Stimulated activated CD8-positive, alpha-beta memory T cell treated with anti-CD3 and anti-CD28 coated beads, Interleukin-2, amount 100 ng/mL, for 1 hour (primary cell): ENCODE measurements at places on chromosomes 7 and 10.

GRCh38 chr10:45809837-45810236 is 37.5 kb downstream of the AGAP4 start:
- DNase-seq, result no peak

DNA sequence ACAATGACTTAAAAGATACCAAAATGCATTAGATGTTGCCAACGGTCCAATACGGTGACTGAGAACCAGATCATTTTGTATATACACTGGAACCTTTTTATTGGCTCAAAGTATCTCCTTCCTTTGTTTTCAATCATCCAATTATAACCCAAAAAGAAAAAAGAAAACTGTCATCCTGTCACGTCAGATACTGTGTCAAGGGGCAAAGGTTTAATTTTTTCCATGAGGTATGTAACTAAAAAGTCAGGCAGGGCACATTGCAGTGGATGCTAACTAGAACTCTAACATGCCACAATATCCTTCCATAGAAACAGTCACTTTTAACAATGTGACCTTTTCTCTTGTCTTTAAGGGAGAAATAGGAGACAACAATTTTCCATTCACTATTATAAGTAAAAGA is 267.6 kb upstream of the NEBL start:
- no peak for DNase-seq

DNA sequence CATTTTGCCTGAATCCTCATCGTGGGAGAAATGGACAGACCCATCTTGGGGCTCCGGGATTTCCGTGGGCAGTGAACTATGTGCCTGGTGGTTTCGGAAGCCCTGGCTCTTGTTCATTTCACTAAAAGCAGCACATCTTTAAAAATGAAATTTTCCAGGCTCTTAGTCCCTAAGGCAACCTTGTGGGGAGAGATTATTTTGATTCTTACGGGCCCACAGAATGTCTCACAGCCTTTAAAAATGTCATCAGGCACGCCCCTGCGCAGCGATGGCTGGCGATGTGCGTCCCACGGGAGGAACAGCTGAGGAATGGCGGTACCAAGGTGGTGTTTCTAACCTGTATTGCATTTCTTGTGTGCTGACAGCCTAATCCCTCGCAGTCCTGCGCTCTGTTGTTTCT is 189.7 kb downstream of the CCDC3 start:
- no peak for DNase-seq

- no peak for DNase-seq
Measured at GRCh38 chr7:1620835-1621234, 49.2 kb upstream of the ELFN1 start.

DNA sequence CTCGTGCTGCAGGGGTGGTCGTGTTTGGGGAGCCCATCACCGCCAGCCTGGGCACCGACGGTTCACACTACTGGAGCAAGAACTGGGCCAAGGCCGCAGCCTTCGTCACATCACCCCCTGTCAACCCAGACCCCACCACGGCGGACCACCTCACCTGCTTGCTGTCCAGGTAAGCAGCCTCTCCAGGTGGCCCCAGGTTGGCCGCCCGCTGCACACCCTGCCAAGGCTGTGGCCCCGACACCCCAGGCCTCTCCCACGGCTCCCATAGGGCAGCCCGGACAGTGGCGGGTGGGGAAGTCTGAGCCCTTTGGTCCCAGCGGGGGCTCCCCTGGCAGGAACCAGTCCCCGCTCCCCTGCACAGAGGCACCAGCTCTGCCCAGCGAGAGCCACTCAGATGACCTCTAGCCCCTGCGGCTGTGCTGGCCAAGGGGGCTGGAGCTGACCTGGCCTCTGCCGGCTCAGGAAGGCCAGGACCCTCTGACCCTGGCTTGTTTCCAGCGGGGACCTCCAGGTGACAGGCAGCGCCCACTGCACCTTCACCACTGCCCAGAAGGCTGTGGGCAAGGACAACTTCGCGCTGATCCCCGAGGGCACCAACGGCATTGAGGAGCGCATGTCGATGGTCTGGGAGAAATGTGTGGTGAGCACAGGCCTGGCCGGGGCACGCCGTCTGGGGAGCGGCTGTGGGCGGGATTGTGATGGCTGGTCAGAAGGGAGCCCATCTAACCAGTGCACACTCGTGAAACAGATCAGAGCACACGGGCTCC is 13.8 kb downstream of the DPYSL4 start:
- no peak for DNase-seq

GRCh38 chr7:47830015-47830414 is 118.3 kb downstream of the PKD1L1 start:
- no peak for DNase-seq

DNA sequence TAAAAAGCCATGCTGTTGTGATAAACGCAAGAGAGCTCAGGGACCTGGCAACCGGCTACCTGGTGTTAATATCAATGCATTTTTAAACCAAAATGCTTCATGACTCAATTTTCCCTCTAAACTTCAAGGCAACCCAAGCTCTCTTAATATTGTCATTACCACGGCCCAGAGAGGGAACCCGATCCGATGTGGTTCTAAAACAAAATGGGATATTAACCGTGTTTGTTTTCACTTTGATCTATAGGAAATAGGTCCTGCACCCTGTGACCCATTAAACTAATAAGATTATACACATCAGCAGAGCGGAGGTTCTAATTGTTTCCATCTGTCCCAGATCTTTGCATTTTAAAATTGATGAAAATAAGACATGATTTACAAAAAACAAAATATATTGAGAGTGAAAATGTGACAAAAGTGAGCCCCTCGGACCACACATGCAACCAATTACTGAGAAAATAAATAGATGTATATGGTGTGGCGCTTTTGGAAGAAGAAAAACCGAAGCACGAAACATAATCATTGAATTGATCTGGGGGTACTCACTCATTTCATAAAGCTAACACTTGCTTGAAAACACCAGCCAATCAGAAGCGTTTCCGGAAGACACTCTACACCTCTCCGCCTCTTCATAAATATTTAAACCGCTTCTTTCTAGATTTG is 290.3 kb upstream of the NFE2L3 start:
- no peak for DNase-seq

DNA sequence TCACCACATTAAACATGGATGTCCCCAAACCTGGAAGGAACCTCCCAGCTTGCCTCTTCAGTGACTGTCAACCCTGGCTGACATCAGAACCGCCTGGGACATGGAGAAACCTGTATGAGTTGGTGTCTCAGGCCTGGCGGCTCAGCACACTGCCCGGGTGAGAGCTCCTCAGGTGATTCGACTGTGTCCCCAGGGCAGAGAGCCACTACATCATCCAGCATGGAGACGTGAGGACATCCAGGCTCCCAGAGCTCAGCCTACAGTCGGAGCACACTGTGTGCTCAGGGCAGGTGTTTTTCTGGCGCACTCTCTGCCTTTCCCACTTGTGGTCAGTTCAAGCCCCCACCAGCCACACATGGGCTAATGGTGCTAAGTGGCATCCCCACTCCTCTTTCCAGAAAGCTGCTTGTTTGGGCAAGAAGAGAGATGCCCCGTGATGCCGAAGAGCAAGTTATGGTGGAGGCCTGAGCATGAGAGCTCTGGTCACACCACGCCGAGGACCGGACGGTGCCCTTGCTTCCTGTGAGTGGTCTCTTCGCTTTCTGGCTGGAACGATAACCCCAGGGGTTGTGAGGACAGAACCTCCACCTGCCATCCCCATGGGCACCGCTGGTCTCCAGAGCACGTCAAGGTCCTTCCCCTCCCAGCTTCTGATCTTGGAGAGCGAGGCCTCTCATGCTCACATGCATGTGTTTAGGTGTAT is 38.5 kb downstream of the AMZ1 start:
- DNase-seq, result no peak

DNA sequence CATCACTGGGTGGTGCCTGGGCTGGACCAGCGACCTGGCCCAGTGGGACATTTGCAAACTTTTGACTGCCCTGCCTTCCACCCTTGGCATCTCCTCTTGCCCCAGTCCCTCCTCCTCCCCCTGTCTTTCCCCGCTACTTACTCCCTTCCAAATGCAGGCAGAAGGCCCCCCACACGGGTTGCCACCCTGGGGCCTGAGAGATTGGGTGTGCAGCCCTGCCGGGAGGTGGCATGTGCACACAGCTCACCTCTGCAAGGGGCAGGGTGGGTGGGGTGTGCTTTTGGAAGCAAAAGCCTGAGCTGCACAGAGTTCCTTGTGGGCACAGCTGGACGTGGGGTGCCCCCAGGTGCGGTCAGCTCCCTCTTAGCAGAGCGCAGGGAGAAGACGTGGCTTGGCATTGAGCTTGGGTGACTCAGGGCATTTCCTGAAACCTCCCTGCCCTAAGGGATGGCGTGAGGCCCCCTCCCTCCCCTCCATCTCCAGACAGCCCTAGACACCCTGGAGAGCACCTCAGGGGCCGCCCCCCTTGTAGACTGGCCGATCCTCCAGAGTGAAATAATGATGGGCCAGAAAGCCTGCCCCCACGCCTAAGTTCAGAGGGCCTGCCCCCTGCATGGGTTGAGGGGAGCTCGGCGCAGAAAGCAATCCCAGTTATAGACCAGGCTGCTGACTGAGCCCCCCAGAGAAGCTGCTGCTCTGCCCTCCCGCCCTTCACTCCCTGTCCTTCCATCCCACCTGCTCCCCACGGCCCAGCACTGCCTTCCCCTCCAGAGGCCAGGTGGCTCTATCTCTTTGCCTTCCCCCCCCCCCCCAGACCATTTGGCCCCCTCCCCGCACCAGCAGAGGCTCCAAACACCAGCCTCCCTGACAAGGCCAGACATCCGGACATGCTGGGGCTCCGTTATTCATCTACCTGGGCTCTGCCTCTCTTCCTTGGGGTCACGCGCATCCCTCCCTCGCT is 2.3 kb upstream of the SHH start:
- DNase-seq, result no peak

- DNase-seq, result no peak
Measured at GRCh38 chr10:66784770-66785169, 141.1 kb upstream of the LRRTM3 start.

DNA sequence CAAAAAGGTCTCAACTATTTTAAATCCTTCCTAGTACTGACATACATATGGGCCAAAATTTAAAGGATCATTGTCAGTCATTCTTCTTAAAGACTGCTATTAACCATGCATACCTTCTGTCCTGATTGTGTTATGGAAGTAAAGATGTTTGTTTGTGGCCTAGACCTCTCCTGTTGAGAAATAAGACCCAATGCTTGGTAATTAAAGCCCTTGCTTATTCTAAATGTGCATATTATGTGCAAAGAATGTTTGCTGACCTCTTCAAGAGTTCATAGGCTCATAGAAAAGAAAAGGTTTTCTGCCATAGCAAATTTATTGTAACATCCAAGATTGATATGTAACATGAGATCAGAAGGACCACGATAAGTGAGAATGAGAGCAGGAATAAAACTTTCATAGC is 145.6 kb downstream of the TWIST1 start:
- no peak for DNase-seq

DNA sequence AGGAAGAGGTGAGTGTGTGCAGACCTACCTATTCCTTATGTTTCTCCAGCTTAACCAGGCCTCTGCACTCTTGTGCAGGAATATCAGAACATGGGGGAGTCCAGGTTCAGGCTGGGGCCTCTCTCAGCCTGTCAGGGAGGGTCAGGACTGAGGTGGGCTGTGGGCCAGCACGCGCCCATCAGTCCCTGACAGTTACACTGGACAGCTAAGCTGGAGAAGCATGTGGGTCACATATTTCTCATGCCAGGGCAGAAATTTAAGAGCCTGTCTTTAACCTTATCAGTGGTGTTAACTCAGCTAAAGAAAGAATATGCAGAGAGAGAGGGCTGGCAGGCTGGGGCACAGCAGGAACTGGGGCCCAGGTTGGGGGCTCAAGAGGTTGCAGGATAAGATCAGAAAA is 8.7 kb upstream of the POLD2 start:
- DNase-seq, result no peak

DNA sequence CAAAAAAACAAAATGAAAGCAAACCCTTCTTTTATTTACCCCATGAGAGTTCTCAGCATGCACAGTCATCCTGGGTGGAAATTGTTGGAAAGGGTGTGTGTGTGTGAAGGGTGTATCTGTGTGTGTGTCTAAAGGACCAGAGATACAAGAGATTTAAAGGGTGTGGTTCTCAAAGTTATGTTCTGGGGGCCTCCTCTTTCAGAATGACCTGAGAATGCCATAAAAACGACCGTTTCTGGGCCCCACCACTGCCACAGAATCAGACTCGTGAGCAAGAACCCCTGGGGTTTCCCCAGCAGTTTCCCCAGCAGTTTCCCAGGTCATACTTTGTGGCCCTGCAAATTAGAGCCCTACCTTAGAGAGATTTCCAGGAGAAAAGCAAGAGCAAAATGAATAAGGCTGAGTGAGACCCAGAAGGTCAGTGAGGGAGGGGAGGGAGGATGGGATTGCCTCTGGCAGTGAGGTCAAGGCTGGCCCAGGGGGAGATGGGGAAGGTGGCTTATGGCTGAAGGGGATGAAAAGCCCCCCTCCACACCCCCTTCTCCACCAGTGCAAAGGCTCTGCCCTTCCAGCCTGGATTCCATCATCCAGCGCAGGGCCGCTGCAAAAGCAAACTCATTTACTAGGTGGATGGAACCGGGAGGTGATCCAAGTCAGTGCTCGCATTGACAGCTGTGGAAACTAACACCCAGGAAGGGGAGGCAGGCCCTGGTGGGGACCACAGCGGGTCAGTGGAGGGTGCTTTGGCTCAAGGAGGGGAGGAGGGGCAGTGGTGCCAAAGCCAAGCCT is 10.2 kb downstream of the PYROXD2 start:
- no peak for DNase-seq

GRCh38 chr7:114949231-114949630 is 27.3 kb downstream of the MDFIC start:
- no peak for DNase-seq

DNA sequence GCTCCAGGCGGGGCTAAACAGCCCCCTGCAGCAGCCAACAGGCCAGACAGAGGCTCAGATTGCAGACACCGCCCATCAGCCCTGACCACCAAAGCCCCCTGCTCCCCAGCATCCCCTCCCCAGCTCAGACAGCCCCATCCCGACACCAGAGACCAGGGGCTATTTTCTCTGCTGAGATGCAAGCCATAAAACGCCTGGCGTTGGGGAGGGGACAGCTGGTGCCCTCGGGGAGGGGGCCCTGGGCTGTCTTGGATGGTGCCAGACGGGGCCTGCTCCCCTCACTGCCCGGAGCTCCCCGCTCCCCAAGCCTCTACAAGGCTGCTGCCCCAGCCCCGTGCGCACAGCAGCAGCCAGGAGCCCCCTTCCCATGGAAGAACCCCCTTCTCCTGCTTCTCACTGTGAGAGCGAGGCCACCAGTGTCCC is 31.8 kb downstream of the GET4 start:
- no peak for DNase-seq

- no peak for DNase-seq
Measured at GRCh38 chr10:92074126-92074887, 150.7 kb downstream of the BTAF1 start.

GRCh38 chr10:100566561-100566960 is 30.8 kb downstream of the HIF1AN start:
- DNase-seq, result no peak

DNA sequence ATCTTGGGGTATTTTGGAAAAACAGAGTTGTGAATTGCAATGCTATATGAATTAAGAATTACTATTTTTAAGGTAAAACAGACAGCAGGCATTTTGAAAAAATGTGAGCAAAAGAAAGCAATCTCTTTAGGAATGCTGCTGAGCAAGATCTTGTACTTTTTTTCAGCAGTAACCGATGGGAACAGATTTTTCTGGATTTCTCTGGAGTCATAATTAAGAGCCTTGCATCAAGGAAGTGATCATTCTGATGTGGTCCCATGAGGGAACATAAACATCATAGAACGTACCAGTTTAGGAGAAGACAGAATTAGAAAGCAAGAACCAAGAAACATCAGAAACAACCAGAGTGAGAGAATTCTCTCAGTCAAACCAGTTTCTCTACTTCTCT is 157.0 kb upstream of the AGR3 start:
- DNase-seq, result no peak

- no peak for DNase-seq
Measured at GRCh38 chr7:9201928-9202327, 768.5 kb downstream of the NXPH1 start.
